NT2/D1 (cell line): ENCODE measurements at places on chromosomes 16 and 17.

DNA sequence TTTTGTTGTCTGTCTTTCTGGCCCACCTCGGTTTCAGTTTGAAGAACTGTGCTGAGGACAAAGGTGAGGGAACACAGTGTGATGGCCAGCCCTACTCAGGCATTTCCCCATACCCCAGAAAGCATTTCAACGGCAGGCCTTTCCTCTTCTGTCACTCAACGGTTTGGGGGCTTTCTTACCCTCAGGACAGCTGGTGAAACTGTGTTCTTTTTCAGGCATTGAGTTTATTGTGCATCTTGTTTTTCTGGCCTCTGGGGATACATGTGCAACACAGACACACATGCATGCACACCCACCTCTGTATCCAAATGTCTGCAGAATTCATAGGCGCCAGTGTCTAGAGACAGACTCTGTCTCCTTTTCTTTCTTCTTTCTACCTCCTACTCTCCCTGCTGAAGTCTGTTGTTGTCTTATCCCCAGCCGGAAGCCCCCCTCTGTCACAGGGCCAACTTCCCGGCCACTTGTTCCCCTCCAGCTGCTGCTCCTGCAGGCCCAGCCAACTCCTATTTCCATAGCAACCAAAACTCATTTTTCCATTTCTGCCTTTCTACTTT, 17.0 kb downstream of the CHD9 start:
- no peak for DNase-seq

- no peak for DNase-seq
Observed at GRCh38 chr16:397736-398332, 835 bp downstream of the NME4 start.

- DNase-seq, result no peak
Observed at GRCh38 chr16:51898872-51899271, 648.1 kb downstream of the TOX3 start.

GRCh38 chr17:74024871-74025531, 178.5 kb upstream of the RPL38 start:
- no peak for DNase-seq
